ENCODE measurements at places on chromosomes 13 and 19.

DNA sequence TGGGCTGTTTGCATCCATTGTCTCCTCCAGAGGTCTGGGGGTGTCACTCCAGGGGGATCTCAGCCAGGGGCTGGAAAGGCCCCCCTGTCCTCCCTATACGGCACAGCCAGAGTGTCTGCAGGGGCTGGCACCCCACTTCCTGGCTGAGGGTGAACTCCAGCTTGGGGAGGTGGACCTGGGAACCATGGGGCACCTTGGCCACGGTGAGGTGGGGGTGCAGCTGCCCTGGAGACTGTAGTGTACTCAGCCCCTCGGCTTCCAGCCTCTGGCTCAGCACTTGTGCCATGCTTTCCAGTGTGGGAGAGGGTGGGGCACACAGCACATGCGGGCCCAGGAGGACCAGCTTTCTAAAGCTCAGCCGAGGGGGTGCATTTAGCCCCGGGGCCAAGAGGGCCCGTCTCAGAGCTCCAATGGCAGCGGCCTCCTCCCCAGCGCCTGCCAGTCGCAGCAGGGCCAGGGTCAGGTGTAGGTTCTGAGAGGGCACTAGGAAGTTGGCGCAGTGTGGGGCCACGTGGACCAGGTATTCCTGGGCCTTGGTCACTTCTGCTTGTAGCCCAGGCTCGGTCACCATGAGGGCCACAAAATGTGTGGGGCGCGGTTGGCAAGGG, 1.4 kb downstream of the LENG9 start:
- no peak for DNase-seq

DNA sequence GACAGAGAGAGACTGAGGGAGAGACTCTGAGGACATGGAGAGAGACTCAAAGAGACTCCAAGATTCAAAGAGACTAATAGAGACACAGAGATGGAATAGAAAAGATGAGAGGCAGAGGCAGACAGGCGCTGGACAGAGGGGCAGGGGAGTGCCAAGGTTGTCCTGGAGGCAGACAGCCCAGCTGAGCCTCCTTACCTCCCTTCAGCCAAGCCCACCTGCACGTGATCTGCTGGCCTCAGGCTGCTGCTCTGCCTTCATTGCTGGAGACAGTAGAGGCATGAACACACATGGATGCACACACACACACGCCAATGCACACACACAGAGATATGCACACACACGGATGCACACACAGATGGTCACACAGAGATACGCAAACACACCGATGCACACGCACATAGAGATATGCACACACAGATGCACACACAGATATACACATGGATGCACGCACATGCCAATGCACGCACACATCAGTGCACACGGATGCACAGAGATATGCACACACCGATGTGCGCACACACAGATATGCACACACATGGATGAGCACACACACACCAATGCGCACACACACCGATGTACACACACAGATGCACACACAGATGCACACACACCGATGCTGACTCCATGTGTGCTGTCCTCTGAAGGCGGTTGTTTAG, 3.3 kb upstream of the F10 start:
- no peak for DNase-seq

DNA sequence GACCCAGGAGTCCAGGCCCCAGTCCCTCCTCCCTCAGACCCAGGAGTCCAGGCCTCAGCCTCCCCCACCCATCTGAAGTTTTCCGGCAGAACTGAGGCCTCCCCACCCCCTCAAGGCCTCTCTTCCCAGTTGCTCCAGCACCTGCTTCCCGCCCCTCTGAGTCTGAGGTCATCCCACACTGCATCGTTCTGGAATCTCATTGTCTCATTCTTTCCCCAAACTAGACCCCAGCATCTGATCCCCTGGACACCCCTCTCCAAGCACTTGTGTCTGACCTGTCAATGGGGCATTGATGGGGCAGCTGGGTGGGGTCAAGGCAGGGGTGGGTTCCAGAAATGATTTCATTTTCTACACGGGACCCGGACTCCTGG, 793 bp upstream of the SBK2 start:
- no peak for DNase-seq

GRCh38 chr19:18781885-18782527, 9.1 kb downstream of the COMP start:
- DNase-seq, result no peak
